ENCODE measurements at places on chromosomes 5 and 9. TPM values are rescaled to one million over a fixed set of nuclear protein-coding genes. Genes with fewer than 3 reads are reported as not detected.

DNA sequence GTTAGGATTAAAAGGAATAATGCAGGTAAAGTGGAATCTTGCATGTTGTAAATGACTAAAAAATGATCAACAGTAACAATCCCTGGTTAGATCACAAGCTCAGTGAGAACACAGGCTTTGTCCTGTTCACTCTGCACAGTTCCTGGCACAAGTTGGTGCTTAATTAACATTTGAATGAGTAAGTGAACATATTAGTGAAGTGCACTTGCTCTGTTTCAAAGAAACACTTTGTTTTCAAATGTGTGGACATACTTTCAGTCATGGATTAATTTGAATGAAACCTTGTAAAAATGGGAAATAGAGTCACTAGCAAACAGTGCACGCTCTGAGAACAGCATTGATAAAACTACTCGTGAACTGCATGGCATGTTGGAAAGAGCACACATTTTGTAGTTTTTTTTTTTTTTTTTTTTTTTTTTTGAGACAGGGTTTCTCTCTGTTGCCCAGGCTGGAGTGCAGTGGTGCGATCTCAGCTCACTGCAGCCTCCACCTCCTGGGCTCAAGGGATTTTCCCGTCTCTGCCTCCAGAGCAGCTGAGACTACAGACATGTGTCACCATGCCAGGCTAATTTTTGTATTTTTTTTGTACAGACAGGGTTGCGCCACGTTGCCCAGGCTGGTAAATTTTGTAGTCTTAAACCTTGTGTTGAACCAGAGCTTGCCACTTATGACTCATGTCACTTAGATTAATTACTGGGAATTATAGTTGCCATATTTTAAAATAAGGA lies 159.9 kb downstream of the LURAP1L start:
- DNase-seq, result no peak

- no peak for DNase-seq
Observed at GRCh38 chr5:177109810-177110209, 23.1 kb downstream of the FGFR4 start.

DNA sequence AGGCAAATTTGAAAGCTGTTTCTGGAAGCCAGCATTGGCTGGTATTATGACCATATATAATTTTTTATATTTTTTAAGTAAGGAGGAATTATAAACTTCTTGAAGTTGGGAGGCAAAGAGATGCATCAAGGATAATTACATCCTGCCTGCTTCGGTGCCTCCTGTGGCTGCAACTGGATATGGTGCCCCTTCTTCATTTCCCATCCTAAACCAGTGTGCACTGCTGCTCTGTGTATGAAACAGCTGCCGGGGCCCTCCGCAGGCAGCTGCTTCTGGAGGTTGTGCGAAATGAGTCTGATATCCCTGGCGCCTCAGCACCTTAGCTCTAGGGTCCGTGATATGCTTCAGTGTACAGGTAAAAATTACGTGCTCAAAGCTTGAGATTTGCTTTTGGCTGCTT lies 304.2 kb downstream of the ENC1 start:
- peak; percentile 17 for DNase-seq

Gene SLC34A3
- total RNA-seq, result not detected

Gene ZNF618
- 35.0 TPM for total RNA-seq

Data from endothelial cell (in vitro differentiated cells).